ENCODE measurements at places on chromosomes 5 and 9.
A peak's percentile ranks its signal among the peaks of the same experiment; 100 is the strongest.

GRCh38 chr9:124468061-124468740, 17.9 kb downstream of the ADGRD2 start:
- DNase-seq = no peak

DNA sequence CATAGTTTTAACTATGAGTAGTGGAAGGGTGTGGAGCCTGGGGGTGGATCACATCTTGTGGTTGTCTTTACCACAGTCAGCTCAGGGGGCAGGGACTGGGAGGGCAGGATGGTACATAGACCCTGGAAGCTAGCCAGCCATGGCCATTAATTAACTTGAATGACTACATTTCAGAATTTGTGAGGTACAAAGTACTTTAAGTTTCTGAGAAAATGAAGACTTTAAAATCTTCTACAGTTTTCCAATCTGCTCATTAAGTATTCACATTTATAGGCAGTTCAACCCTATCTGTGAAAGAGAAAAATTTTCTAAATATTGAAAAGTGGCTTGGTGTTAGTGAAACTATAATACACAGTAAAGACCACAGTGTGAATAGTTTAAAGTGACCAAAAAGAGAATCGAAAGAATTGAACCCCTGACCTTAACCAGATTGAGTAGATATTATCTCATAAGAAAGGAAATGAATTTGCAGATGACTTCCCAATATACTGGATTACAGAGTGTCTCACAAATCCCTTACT, 234.2 kb upstream of the MEF2C start:
- DNase-seq = peak; percentile 2

- DNase-seq = peak; percentile 23
Measured at GRCh38 chr9:108271646-108272348, 584.0 kb downstream of the ACTL7B start.

DNA sequence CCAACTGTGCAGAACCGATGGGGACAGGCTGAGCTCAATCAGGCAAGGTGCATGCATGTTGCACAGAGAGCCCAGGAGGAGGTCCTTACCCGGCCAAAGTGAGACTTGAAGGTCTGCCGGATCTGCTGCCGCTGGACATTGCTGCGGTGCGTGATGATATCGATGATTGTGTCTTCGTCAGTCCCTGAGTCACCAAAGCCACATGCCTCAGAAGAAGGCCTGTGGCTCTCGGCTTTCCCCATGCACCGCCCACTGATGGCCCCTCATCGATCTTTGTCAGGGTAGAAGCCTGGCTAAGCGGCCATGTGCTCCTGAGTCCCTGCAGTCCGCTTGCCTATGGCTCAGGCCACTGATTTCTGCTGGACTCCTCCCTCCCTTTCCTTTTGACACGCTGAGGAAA, 34.8 kb downstream of the ANXA6 start:
- DNase-seq = no peak

DNA sequence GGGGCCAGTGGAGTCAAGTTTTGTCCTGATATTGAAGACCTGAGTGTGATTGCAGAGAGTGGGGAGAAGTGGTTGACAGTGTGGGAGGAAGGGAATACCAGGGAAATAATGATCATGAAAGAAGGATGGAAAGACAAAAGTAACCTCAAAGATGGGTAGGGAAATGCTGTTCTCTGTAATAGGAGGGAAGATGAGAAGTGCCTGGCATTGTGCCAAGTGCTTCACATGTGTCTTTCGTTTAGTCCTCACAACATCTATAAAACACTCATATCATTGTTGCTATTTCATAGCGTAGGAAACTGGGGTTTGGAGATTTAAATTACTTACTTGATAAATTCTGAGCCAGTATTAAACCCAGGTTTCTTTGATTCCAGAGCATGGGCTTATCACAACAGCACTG, 472.3 kb downstream of the LRRC70 start:
- no peak for DNase-seq

GRCh38 chr5:134738963-134739661, 764 bp downstream of the CAMLG start:
- DNase-seq = peak; percentile 63

- DNase-seq = no peak
Measured at GRCh38 chr5:51095486-51095885, 287.8 kb upstream of the ISL1 start.

DNA sequence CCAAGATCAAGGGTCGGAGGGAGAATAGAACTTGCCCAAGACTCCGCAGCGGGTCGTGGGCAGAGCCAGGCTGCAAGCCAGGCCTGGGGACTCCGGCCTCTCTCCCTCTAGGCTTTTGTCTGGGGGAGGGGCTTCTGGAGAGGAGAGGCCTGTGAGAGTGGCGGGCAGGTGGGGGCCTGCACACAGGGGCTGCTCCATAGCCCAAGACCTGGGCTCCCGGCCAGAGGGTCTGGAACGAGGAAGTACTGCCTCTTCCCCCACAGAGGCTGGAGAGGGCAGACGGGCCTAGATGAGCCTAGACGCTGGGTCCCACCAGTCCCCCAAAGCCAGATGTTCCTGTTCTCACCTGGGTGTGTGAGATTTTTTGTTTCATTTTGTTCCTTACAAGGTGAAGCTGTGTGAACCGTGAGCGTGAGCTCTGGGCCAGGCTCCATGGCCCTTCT, 5.2 kb upstream of the ST6GALNAC6 start:
- DNase-seq = no peak

DNA sequence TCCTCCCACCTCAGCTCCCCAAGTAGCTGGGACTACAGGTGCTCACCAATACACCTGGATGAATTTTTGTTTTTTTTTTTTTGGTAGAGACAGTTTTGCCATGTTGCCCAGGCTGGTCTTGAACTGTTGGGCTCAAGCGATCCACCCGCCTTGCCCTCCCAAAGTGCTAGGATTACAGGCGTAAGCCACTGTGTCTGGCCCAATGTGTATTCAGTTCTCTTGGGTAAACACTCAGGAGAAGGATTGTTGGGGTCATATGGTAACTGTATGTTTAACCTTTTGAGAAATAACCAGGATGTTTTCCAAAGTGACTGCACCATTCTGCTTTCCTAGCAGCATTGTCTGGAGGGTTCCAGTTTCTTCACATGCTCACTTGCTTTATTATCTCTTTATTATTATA, 67.4 kb downstream of the TNPO1 start:
- no peak for DNase-seq
